ENCODE measurements at places on chromosomes 2 and 18. TPM values are rescaled to one million over a fixed set of nuclear protein-coding genes. Genes with fewer than 3 reads are reported as not detected.
A peak's percentile ranks its signal among the peaks of the same experiment; 100 is the strongest.

Gene CIAO1
- 94.3 TPM for total RNA-seq

Gene CAVIN2
- 74.6 TPM for total RNA-seq

DNA sequence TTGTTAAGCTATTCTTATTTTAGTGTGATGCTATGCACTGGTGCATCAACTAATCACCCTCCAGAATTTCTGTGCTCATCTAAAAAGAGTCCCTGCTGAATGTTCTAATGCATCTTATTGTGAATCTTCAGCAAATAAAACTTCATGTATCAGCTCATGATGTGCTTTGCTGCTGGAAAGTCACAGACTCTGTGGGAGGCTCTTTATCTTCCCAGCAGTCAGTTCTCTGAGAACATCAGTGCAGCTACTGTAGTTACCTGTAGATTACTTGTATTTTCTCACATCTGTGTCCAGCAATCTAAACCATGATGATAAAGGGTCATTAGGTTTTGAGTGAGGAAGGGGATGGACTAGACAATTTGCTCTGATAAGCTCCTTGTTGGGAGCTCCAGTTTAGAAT lies 141.6 kb upstream of the SP3 start:
- no peaks in the 10 kb centered on the region for H3K4me1 ChIP-seq
- H3K27me3 ChIP-seq: no peaks in the 10 kb centered on the region
- peaks cover 17% of the 10 kb centered on the region for H3K36me3 ChIP-seq
- H3K27ac ChIP-seq: no peak overlapping the region

- no peaks in the 10 kb centered on the region for H3K36me3 ChIP-seq
- H3K4me3 ChIP-seq: peak overlapping the region; percentile 75
- peaks cover 15% of the 10 kb centered on the region for H3K4me1 ChIP-seq
- H3K27me3 ChIP-seq: no peaks in the 10 kb centered on the region
Measured at GRCh38 chr2:188293601-188294351, 2.1 kb downstream of the GULP1 start.

DNA sequence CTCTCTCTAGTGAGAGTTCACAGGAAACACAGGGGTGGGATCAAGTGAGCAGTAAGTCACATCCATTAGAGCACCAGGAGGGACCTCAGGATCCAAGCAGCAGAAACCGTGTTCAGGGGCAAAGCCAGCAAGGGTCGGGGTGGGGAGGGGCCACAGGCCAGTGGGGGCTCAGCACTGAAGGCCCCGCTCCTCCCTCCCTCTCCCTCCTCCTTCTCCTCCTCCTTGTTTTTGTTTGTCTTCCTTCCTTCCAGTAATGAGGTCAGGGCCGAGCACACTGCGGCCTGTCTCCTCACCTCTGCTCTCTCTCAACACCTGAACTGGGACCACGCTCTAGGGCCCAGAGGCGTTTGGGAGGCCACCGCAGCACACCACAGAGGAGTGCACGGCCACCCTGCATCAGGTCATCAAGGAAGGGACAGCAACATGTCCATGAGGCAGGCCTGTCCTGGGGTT lies 20.9 kb downstream of the MTERF4 start:
- no peaks in the 10 kb centered on the region for H3K36me3 ChIP-seq
- no peak for DNase-seq
- H3K4me3 ChIP-seq: no peak overlapping the region
- no peak overlapping the region for H3K27ac ChIP-seq
- H3K4me1 ChIP-seq: no peaks in the 10 kb centered on the region

DNA sequence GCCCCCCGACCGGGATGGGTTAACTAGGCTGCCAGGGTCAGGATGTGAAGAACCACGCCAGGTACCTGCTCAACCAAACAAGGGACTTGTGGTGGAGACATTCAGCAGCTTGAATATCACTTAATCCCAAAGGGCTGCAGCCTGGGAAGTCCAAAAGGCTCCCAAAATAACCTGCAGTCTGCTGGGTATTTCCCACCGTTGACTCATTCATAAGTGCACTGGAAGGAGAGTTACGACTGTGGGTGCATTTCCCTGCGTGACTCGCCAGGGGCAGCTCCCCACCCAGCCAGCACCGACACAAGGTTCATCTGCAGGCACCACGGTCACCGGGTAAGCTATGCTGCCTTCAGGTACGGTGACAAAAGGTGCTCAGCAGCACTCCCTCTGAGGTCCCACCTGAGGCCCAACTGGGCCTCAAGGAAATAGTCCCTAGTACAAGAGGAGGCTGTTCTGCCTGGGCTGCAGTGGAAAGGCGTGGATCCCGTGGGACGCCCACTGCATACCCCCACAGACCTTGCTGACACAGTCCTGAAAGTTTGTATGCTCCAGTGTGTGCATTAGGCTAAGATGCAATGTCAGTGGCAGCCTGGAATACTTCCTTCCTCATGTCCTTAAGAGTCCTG lies 86.5 kb downstream of the UXS1 start:
- no peaks in the 10 kb centered on the region for H3K4me1 ChIP-seq
- H3K36me3 ChIP-seq: peaks cover 50% of the 10 kb centered on the region
- no peak overlapping the region for H3K4me3 ChIP-seq

- no peak for DNase-seq
- no peak overlapping the region for H3K27ac ChIP-seq
- no peaks in the 10 kb centered on the region for H3K27me3 ChIP-seq
- H3K4me1 ChIP-seq: no peaks in the 10 kb centered on the region
- no peak overlapping the region for H3K4me3 ChIP-seq
Measured at GRCh38 chr18:42743373-42744138, 371.9 kb downstream of the RIT2 start.

Gene MAP3K19
- total RNA-seq: not detected

Gene RAB6C
- not detected for total RNA-seq

Gene EPB41L3
- 0.44 TPM for total RNA-seq

DNA sequence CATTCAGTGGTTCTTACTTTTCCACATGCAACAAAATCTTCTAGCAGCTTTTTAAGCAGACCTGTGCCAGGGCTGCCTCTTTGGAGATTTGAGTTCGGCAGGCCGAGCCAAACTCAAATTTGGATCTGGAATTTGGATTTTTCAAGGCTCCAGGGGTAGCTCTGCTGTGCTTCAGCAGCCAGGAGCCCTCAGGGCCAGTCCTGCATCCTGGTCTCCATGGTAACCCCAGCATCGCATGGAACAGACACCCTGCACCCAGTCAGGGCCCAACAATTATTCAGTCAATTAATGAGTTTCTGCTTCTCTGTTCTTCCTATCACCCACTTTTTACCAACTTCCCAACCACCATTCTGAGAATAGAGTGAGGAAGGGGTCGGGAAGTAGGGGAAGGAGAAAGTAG lies 30.0 kb downstream of the EN1 start:
- H3K27ac ChIP-seq: no peak overlapping the region
- H3K4me3 ChIP-seq: no peak overlapping the region
- H3K36me3 ChIP-seq: no peaks in the 10 kb centered on the region
- peaks cover 13% of the 10 kb centered on the region for H3K4me1 ChIP-seq
- no peaks in the 10 kb centered on the region for H3K27me3 ChIP-seq

Gene FLACC1
- 0.20 TPM for total RNA-seq

DNA sequence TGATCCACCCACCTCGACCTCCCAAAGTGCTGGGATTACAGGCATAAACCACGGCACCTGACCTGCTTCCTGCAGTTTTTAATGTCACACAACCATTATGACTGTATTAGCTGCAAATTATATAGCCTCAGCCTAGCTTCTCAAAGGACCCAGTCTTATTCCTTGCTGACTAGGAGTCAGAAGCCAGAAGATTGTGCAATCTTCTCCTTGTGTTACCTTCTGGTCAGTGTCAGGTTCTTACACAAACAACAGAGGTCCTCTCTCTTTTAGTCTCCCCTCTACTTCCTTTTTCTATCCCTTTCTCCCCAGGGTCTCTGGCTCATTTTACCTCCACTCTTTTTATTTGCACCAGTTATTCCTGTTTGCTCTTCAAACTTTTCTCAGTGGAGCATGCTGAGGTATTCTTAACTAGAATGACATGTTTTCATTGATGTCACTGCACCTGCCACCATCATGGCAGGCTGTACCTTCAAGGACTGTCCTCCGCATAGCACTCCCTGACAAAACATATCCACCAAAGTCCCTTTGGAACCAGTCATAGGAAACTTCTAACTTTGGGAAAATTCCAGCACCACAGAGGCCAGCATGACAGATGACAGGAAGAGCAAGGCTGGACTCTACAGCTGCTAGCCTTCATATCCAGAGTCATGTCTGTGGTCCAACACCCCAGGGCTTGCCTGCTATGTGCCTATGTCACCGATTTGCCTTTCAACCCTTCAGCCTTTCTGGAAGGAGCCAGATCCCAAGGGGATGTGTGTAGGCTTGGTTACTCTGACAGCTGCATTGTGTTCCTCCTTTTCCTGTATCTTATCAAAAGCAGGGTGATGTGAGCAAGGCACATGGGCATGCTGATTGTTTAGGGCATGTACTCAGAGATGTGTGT lies 45.2 kb upstream of the EPC2 start:
- H3K36me3 ChIP-seq: no peaks in the 10 kb centered on the region
- no peak overlapping the region for H3K27ac ChIP-seq
- DNase-seq: no peak

DNA sequence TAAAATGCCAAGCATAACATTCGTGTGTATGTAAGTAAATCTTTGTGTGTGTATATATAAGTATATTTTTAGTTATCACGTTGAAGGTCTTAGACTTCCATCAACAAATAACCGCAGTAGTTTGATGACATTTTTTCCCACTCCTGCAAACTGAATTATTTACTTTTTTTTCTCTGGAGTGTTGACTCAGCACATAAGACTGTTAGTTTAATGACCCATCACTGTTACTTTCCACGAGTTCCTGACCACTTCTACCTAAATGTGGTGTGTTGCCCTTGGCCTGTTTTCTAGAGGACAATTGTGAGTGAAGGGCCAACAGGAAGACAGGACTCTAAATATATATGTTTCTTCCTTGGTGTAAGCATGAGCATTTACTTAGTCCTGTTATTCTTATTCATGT lies 71.3 kb upstream of the TXNDC2 start:
- H3K27ac ChIP-seq: peak overlapping the region; percentile 18
- no peak for DNase-seq
- no peak overlapping the region for H3K4me3 ChIP-seq
- H3K27me3 ChIP-seq: no peaks in the 10 kb centered on the region

DNA sequence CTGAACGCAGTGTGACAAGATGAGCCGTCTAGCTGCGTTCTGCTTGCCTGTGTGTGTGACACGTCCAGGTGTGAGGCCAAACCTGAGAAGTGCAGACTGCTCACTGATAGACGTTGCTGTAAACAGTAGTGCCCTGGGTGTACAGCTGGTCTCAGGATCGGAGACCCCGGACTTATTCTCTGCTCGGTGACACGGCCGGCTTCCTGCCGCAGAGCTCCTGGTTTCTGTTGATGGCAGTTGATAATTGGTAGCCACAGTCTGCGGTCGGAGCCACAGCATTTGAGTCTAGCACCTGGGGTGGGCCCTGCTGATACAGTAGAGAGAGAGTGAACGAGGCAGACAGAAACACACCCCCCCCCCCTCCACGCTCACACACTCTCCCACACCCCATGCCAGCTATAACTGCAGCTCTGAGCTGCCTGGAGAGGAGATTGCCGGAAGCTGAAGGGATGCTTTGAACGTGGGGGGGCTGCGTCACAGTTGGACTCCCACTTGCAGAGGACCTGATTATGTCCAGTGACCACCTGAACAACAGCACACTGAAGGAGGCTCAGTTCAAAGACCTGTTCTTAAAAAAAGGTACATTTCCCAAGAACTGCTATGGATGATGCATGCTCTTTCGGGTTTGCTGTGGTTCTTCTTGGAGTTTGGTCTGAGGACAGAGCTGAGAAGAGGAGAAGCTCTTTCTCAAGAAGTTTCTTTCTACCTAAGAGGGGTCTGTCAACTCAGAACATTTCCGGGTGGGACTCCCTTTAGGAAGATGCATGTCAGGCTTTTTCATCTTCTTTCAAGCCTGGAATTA lies 114.0 kb downstream of the FAM210A start:
- peaks cover 53% of the 10 kb centered on the region for H3K27me3 ChIP-seq
- peaks cover 8% of the 10 kb centered on the region for H3K4me1 ChIP-seq
- no peaks in the 10 kb centered on the region for H3K36me3 ChIP-seq
- H3K27ac ChIP-seq: no peak overlapping the region

- H3K27me3 ChIP-seq: no peaks in the 10 kb centered on the region
- H3K4me3 ChIP-seq: peak overlapping the region; percentile 54
- H3K27ac ChIP-seq: no peak overlapping the region
- peak; percentile 11 for DNase-seq
- H3K36me3 ChIP-seq: no peaks in the 10 kb centered on the region
Measured at GRCh38 chr2:96762529-96763311, 2.0 kb downstream of the CNNM4 start.

Gene ATF2
- total RNA-seq: 52.9 TPM

- H3K27me3 ChIP-seq: peaks cover 73% of the 10 kb centered on the region
- H3K27ac ChIP-seq: no peak overlapping the region
- H3K4me3 ChIP-seq: no peak overlapping the region
- H3K36me3 ChIP-seq: no peaks in the 10 kb centered on the region
- H3K4me1 ChIP-seq: peaks cover 4% of the 10 kb centered on the region
Measured at GRCh38 chr2:20172273-20173055, 52.5 kb downstream of the SDC1 start.

DNA sequence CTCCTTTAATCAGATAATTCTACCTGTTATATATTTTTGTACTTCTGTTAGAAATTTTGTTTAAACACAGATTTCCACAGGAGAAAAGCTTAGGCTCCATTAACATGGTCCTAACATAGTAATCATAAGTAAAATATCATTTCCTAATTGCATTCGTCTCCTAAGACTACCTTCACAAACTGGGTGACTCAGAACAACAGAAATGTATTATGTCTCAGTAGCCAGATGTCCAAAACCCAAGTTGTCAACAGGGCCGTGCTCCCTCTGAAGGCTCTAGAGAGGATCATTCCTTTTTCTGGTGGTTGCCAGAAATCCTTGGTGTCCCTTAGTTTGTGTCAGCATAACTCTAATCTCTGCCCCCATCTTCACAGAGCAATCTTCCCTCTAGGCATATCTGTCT lies 5.4 kb downstream of the FBXO15 start:
- no peaks in the 10 kb centered on the region for H3K36me3 ChIP-seq
- H3K4me3 ChIP-seq: no peak overlapping the region

- H3K4me3 ChIP-seq: peak overlapping the region; percentile 92
- H3K27ac ChIP-seq: peak overlapping the region; percentile 86
- H3K4me1 ChIP-seq: peaks cover 10% of the 10 kb centered on the region
- no peaks in the 10 kb centered on the region for H3K27me3 ChIP-seq
Measured at GRCh38 chr18:26227051-26227670, 916 bp downstream of the TAF4B start.

GRCh38 chr2:10300997-10301940 lies 1.4 kb upstream of the HPCAL1 start:
- H3K27ac ChIP-seq: peak overlapping the region; percentile 94
- H3K27me3 ChIP-seq: no peaks in the 10 kb centered on the region
- no peak for DNase-seq
- peak overlapping the region; percentile 80 for H3K4me3 ChIP-seq
- peaks cover 46% of the 10 kb centered on the region for H3K4me1 ChIP-seq

GRCh38 chr2:69695850-69696216 lies 46.1 kb upstream of the ANXA4 start:
- H3K27me3 ChIP-seq: no peaks in the 10 kb centered on the region
- no peaks in the 10 kb centered on the region for H3K4me1 ChIP-seq
- no peaks in the 10 kb centered on the region for H3K36me3 ChIP-seq
- DNase-seq: no peak
- no peak overlapping the region for H3K4me3 ChIP-seq

Gene FNDC4
- total RNA-seq: 2.9 TPM

All from K562 (cell line).